ENCODE measurements at places on chromosomes 4 and X.

- DNase-seq: no peak
Observed at GRCh38 chr4:85658766-85659439, 184.0 kb downstream of the ARHGAP24 start.

- no peak for DNase-seq
Observed at GRCh38 chr4:3676196-3676595, 90.0 kb upstream of the ADRA2C start.

- DNase-seq: no peak
Observed at GRCh38 chr4:15144249-15144966, 142.1 kb downstream of the CPEB2 start.

- no peak for DNase-seq
Observed at GRCh38 chrX:105543283-105543682, 279.1 kb upstream of the NRK start.

DNA sequence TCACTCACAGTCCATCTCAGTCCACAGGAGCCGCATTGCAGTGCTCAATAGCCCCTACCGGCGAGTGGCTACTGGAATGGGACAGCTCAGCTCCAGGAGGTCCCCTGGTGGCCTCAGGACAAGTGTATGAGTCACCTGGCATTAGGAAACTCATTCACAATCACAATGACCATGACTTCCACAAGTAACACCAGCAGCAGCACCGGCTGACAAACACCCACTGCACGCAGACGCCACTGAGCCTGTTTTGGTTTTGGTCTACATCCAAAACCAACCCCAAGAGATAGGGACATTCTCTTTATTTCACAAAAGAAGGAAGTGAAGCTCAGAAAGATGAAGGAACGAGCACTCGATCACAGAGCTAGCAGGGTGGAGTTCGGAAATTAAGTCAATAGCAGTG is 8.1 kb downstream of the JAKMIP1 start:
- DNase-seq: no peak

GRCh38 chrX:46912603-46913491 is 626 bp downstream of the JADE3 start:
- no peak for DNase-seq

DNA sequence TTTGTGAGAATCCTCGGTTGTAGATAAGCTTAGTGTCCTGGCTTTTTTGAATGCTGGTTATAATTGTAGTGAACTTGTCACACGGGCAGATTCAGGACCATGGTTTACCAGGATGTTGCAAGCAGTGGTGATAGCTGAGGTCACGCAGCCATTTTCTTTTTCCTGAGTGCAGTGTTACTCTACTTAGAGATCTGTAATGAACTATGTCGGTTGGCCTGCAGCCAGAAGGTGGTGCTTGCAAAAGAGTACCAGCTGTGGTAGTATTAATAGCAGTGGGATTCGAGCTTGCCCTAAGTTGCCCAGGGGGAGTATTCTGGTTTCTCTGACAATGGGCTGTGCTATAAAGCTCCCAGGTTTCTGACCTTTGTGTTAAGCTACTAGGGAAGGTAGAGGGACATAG is 368.9 kb downstream of the SLITRK2 start:
- no peak for DNase-seq

DNA sequence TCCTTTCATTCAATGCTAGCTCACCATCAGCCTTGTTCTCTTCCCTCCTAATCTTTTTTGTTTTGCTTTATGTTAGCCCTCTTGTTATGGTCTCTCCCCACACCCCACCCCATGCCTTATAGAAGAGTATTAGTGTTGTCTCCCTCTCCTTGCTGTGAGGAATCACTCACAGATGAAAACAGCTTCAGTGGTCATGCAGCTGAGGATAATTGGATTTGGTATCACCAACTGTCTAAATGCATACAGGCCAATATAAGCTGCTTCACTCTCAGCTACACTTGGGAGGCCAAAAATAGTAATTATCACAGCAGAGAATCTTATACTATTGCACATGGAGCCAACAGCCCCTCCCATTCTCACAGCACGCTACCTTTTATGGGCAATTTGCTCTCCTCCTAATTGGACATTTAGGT is 494.6 kb upstream of the FAM241A start:
- DNase-seq: no peak

- DNase-seq: no peak
Observed at GRCh38 chrX:65203545-65203944, 227.3 kb upstream of the ZC4H2 start.

DNA sequence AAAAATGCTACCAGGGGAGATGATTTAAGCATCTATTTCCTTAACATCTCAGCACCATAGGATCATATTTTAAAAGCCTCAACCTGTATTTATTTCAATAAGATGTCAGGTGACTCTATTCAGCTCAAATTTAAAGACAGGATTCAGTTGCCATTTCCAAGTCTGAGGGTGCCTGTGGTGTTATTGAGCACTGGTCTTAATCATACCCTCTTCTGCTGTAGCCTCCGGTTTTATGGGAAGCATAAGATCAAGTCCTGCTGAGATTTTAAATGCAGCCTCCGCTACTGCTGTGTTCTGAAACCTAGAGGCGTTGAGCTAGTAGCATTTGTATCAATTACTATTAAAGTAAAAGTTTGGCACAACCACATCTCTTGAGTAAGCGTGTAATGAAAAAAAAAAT is 185.7 kb upstream of the NWD2 start:
- DNase-seq: no peak

- no peak for DNase-seq
Observed at GRCh38 chrX:51894697-51895336, 1.4 kb downstream of the MAGED1 start.

DNA sequence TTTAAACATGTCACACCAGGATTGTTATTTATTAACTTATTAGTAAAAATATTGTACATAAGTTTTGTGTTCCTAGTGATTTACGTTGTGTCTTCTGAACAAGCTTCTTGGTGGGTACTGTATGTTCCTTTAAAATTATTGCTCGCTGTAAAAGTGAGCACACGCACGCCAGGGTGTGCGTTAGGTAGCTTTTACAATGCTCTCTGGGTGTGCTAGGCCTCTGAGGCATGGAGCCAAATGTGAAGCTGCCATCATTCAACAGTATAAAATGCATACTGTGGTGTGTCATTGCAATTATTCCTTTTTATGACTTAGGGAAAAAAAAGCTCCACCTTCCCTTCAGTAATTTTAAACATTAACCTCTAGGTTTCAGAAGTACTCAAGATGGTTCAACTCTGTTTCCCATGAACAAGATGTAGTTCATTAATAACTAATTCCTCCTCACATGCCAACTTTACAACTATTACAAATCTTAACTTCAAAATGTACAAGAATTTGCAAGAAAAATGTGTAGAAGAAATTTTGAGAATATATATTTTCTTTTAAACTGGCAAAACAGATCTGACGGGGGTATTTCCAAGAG is 42.4 kb downstream of the ATOH1 start:
- no peak for DNase-seq

All from stromal cell of bone marrow (primary cell).